ENCODE measurements at places on chromosomes 7 and 10. TPM values are rescaled to one million over a fixed set of nuclear protein-coding genes. Genes with fewer than 3 reads are reported as not detected.

DNA sequence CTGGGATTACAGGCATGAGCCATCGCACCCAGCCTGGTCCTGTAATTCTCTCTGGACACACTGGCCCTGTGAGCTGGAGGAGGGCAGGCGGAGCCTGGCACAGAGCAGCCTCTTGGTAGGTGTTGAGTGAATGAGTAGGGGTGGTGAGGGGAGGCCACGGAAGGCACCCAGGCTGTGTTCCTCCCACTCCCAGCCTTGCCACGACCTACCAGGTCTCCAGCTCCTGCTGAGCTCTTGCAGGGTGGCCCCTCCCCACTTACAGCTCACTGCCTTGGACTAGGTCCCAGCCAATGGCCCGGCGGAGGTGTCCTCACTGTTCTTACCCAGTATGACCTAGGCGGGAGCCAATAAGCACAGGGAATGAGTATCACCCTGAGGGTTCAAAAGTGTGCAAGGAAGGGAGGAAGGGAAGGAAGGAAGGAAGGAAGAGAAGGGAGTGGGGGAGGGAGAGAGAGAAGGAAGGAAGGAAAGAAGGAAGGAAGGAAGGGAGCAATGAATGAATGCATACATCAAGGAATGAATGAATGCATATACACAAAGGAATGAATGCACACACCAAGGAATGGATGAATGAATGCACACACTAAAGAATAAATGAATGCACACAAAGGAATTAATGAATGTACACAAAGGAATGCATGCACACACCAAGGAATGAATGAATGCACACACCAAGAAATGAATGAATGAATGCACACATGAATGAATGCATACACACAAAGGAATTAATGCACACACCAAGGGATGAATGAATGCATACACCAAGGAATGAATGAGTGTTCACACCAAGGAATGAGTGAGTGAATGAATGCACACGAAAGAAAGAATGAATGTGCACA lies 45.5 kb downstream of the GTF2IRD1 start:
- DNase-seq, result no peak

GRCh38 chr7:110600956-110601355 lies 490.0 kb upstream of the LRRN3 start:
- DNase-seq, result no peak

GRCh38 chr10:116083226-116083762 lies 189.7 kb downstream of the GFRA1 start:
- no peak for DNase-seq

DNA sequence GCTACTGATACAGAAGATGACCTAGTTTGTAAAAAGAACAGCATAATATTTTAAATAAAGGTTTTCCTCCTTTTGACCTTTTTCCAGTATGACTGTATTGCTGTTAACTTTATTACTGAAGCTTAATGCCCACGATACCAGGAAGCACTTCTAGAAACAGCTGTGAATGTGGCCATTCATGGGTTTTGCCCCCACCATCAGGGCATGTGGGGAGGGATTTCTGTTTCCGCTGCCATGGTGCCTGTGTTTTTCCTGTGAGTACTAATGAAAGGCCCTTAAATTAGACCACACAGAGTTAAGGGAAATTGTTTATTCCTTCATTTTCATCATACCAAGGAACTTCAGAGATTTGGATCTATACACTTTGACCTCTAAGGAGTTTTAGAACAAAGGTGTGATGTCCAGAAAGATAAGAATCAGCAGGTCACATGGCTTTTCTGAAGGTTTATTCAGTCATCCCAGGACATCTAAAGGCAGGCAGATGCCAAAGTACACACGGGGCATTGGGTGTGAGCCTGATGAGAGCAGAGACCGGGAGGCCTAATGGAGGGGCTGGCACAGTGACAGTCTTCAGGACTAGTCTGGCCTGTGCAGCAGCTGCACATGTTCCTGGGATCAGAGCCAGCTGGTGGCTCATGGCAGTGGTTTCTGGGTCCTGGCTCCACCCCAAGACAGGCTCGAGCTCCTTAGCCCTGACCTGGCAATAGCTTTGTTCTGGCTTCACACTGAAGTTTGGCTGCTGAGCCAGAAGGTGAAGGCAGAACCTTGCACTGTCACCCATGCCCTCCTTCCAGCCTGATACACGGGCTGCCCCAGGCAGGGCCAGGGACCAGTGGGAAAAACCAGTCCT lies 190.9 kb downstream of the REEP3 start:
- peak; percentile 89 for DNase-seq

- DNase-seq, result no peak
Observed at GRCh38 chr7:106111655-106112117, 426 bp downstream of the SYPL1 start.

DNA sequence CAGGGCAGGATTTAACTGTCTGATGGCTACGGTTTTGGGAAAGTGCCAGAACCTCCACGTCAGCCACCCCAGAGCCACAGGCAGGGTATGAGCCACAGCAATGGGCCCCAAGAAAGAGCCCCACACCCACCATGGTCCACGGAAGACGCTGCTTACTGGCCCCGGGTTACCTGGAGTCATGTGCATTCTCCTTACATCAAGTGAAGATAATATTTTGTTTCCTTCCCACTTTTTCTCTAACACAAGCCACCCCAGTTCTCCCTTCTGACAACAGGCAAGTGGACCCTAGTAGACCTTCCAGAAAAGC lies 67.1 kb downstream of the PRKAG2 start:
- no peak for DNase-seq

DNA sequence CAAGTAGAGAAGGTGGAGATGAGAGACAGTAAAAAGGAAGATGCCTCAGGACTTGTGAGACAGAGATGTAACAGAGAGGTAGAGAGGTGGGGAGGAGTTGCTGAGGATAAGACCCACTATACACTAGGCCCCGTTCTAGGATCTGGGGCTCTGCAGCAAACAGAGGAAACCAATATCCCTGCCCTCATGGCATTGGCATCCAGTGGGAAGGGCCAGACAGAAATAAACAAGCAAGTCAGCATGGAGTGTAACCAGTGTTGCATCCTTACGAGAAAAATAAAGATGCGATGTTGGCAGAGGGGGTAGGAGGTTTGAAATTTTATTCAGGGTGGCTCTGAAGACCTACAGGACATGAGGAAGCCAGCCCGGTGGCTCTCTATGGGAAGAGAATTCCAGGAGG lies 22.0 kb upstream of the EEPD1 start:
- no peak for DNase-seq

DNA sequence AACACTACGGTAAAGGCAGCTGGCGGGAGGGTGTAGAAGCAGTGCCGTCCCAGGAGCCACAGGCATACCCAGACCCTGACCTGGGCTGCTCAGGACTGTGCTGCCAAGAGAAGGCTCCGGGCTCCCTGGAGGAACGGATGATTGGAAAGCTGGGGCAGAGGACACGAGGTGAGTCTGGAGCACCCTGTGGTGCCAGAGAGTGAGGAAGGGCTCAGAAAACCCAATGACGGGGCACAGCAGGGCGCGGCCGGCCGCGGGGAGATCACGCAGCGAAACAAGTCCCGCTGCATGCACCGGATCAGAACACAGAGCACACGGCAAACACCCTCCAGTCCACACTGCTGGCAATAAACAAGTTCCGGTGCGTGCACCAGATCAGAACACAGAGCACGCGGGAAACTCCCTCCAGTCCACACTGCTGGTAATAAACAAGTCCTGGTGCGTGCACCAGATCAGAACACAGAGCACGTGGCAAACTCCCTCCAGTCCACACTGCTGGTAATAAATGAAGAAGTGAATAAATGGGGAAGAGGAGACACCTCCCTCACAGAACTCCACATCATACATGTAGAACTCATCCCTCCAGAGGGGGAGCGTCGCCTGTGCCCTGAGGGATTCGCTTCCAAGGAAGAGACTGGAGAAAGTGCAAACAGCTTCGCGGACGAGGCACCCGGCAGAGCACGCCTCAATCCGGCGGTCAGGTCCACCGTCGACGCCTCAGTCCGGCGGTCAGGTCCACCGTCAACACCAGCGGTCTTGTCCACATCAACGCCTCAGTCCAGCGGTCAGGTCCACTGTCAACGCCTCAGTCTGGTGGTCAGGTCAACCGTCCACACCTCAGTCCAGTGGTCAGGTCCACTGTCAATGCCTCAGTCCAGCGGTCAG lies 265.0 kb downstream of the MAD1L1 start:
- no peak for DNase-seq

DNA sequence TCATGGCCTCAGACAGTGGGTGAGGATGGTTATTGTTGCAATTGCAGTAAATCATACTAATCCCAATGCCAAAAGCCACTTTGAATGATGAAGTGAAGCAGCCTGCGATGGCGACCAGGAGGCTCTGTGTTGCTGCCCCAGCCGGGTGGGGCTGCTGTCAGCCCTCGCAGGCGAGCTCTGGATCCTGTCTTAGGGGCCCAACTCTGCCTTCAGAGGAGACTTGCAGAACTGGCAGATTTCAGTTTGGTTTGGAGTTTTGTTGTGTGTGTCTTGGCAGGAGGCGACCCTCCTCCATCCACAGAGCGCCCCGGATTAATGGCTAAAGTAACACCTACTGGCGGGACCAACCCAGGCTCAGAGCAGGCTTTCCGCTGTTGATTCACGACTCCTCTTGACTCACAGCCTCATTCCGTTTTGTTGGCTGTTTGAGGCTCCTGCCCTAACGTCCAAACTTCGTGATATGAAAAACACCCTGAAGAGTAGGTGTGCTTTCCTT lies 67.9 kb upstream of the BMPER start:
- DNase-seq, result no peak

DNA sequence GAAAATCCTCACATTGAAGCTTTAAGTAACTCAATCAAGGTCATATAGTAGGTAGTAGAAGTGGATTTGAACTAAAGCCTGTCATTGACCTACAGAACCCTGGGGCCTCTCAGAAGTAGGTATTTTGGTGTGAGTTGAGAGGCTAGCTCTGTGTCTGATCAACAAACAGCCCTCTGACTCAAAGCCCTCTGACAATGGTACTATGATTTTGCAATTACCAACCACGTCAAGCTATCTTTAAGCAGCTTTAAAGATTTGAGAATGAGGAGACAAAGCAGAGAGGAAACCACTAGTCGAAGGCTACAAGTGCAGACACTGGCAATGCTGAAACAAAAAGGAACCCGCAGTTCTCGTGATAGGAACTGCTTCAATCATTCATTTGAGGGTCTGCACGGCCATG lies 19.0 kb upstream of the PDE1C start:
- DNase-seq, result no peak

- no peak for DNase-seq
Observed at GRCh38 chr10:42943025-42943818, 133.6 kb upstream of the RET start.

DNA sequence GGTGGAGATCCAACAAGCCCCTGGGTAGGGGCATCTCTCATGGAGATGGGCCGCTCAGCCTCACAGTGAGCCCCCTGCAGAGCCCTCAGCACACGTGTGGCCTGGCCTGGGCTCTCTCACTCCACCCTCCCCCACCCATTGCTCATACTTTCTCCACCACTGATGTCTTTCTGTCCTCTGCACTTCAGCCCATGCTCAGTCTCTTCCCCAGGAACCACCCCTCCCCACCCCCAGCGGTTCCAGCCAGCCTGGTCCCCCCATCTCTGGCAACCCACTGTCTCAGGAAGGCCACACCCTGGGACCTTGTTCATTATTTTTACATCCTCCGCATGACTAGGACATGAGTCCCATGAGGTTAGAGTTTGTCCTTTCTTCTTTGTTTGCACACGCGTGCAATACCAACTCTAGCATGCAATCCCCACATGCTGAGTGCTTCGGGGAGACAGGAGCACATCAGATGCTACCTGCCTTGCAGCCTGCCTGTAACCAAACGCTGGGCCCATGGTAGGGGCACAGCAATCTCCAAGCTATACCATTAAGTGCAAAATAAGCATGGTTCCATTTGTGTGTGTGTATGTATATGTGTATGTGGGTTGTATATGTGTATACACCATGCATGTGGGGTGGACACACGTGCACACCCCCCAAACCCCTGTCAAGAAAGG lies 408.4 kb upstream of the FOXK1 start:
- DNase-seq, result no peak

DNA sequence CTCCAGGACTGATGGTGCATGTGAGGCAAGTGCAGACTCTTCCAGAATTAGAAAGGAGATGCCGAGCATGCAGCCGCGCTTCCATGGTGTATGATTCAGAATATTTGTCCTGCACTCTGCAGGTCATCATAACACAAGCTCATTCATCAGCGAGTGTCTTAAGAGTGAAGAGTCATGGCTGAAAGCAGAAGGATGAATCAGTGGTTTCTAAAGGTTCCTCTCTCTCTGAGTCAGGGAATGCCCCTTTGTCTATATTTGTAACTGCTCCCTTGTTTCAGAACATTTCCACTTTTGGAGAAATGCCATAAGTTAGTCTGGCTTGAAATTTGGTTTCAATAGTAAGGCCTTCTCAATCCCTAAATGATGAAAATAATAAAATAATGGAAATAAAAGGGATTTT lies 52.3 kb downstream of the HECW1 start:
- DNase-seq, result no peak

DNA sequence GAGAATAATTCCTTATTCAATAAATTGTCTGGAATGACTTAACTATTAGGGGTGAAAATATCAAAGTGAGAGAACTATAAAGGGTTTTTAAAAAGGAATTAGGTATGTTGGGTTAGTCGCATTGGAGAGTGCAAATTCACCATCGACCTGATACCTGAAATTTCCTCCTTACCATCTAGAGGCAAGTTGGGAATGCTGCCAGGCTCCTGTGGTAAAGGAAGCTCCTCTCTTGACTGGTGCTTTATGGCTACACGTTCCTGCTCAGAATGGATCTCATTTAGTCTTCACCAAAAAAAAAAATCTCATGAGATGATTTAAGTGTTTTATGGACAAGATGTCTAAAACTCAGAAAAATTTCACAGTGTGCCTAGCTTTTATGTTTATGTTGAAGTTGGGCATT lies 129.8 kb downstream of the EGFR start:
- no peak for DNase-seq

- DNase-seq, result no peak
Observed at GRCh38 chr7:158227258-158227984, 360.2 kb downstream of the PTPRN2 start.

DNA sequence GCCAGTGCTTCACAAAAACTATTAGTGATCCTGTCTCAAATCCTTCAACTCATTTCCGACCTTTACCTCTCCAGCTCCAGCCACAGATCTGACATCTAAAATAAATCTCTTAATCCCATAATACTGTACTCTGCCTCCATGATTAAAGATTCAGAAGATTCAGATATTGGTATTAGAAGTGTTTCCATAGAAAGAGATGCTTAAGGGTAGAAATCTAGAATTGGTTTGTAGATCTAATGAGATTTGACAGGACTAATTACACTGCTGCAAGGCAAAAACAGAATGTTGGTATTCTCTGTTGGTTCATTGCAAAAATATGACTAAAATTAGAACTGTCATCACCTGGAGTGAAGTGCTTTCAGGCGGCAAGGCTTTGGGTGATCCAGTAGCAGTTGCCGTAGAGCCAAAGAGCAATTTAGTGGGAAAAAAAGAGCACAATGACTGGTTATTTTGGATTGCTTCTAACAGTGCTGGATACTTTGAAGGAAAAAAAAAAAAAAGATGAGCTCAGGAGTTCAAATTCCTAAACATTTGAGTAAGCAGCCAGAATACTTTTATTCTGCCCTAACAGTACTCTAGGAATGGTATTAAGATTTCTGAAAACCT lies 940.1 kb upstream of the SORCS1 start:
- DNase-seq, result no peak

The CRHR2 gene
- not detected for polyA plus RNA-seq

The PRLHR gene
- polyA plus RNA-seq, result 0.08 TPM

The EGR2 gene
- 5.7 TPM for polyA plus RNA-seq

The CCDC146 gene
- 5.3 TPM for polyA plus RNA-seq

The SH2B2 gene
- polyA plus RNA-seq, result 1.4 TPM

The CCDC3 gene
- 74.7 TPM for polyA plus RNA-seq

The LRRC4 gene
- 2.0 TPM for polyA plus RNA-seq

The PRKCQ gene
- 0.90 TPM for polyA plus RNA-seq

The SIRT1 gene
- polyA plus RNA-seq, result 26.0 TPM

The STRIP2 gene
- 1.0 TPM for polyA plus RNA-seq

The EEF1AKMT2 gene
- polyA plus RNA-seq, result 15.3 TPM

The TAF5 gene
- polyA plus RNA-seq, result 3.9 TPM
